ENCODE measurements at places on chromosomes 1 and 21. TPM values are rescaled to one million over a fixed set of nuclear protein-coding genes. Genes with fewer than 3 reads are reported as not detected.

- peak; percentile 96 for DNase-seq
Measured at GRCh38 chr1:33470495-33471012, 1.9 kb upstream of the ZSCAN20 start.

DNA sequence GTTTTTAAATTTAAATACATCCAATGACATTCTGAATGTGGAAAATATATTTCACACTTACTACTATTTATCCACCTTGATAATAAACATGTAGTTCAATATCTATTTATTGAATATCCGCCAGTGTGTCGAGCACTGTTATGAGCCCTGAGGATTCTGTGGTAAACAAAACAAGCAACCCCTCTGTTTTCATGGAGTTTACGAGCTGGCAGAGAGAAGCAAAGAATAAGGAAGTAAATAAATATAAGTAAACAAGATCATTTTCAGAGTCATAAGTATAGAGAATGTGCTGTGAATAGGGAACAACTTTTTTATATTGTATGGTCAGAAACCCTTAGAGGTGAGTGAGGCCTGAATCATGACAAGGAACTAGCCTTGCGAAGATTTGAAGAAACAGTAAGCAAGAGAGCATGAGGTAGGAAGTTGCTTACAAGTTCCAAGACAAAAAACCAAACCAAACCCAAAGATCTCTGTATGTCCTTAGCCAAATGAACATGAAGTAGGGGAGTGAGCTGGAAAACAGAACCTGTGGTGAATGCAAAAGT lies 6.4 kb upstream of the SERBP1 start:
- DNase-seq = no peak

- no peak for DNase-seq
Measured at GRCh38 chr1:233349137-233349536, 21.6 kb downstream of the MAP3K21 start.

The CYP4X1 gene
- total RNA-seq = 4.0 TPM

The CTH gene
- 1.1 TPM for total RNA-seq
